Effector CD8-positive, alpha-beta T cell (primary cell): ENCODE measurements at places on chromosomes 16 and 17.
A peak's percentile ranks its signal among the peaks of the same experiment; 100 is the strongest.

- no peak for DNase-seq
These were observed 45.7 kb downstream of the B9D1 start for GRCh38 chr17:19316761-19317358.

DNA sequence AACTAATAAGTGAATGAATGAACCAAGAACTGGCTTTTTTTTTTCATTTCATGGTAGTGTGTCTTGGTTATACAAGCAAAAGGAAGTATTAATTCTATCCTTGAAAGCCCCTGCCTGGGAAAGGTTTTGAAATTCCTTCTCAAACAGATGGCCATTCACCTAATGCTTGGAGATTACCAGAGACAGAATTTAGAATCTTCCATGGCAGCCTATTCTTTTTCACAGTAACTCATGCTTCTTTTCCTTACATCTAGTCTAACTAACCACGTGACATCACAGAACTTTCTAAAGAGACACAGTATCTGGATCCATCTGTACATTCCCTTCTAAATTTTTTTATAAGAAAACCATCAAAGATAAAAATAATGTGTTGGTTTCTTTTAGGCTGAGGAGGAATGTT lies 151.6 kb downstream of the FTO start:
- DNase-seq = no peak

DNA sequence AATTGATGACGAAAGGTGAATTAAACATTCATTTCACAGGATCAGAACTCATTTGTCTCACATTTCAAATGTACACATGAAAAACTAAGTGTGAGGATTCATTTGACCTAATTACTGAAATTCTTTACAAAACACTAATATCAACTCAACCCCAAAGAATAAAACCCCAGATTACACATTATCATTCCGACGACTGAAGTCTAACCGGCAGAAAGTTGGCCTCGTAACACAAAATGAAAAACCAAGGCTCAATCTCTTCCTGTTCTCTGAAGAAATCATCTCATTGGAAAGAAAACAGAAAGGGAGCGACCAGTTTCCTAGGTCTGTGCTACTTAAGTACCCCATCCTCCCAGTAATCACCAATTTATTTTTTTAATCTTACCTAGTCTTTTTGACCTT lies 1.8 kb downstream of the JPT1 start:
- DNase-seq = no peak

DNA sequence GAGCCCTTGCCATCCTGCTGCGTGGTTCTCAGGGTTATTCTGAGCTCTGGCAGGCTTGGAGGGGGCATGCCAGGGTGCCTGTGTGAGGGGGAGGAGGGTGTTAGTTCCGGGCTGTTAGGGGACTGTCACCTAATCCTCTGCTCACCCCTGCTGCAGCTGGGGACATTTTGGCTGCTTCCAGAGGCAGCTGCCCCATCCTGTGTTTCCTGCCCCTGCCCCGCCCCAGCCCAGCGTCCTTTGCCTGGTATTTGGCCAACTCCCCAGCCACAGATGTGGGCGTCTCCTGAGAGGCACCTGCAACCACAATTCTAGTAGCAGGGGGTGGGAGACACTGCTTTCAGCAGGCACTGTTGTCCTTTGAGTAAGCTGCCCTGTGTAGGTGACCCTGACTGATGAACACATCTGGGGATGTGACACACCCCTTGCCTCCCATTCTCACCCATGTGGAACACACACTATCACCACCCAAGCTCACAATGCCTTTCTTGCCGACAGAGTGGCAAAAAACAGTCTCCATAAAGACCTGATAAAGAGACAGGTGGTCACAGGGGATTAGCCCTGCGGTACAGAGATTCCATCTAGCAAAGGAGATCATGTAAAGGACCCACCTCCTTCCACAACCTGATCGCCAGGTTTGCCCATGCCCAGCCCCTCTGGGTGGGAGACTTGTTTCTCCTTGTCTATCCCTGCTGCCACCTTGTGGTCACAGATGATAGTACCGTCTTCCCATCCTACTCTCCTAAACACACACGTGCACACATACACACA lies at the start of gene CHRNE:
Gene CHRNE (minus strand): TSS at position 48 of the 768 bp plus-strand sequence. CDS start 35 bp downstream, at position 13.
- DNase-seq = peak; percentile 69

GRCh38 chr16:19185510-19185851 lies 17.4 kb downstream of the SYT17 start:
- no peak for DNase-seq

- no peak for DNase-seq
These were observed 11.3 kb upstream of the SKAP1 start for GRCh38 chr17:48441231-48441711.

DNA sequence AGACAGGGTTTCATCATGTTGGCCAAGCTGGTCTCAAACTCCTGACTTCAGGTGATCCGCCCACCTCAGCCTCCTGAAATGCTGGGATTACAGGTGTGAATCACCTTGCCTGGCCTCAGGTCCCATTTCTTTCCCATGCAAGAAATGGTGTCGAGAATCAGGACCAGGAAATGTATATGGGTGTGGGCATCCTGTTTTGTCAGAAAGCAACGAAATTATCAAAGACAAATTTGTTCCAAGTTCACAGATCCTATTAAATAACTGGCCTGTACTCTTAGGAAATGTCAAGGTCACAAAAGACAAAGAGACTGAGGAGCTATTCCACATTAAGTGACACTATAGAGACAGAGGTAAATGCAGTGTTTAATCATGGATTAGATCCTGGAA lies 17.1 kb upstream of the ST6GALNAC1 start:
- DNase-seq = no peak

DNA sequence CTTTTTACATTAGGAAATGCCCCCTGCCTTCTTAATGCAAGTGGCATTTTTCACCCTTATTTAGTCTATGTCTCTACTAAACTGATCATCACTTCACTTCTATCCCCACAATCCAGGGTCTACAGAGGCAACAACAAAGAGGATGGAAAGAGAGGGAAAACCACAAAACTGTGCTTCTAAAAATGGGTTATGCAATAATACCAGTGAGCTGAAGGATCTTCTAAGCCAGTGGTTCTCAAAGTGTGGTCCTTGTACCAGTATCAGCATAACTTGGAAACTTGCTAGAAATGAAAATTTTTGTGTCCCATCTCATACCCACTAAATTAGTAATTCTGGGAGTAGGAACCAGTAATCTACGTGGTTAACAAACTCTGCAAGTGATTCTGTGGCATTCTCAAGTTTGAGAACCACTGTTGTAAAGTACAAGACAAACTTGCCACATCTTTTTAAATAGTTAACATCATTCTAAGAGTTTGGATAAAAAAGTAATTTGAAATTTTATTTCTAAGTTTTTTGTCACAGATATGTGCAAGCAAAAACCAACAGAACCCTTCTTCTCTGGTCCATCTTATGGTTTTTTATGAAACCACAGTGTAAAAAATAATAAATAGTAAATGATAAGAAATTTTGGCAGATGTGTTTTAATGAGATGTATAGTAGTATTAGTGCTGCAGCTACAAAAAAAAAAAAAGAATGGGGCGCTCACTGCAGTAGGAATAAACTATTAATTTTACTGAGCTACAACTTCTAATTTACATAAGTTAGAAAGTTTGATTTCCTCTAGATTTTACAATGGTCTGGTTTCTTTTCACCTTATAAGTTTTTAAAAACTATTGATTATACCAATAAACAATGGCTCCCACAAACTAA lies 16.2 kb downstream of the CDC27 start:
- no peak for DNase-seq

GRCh38 chr17:28746611-28747050 lies 2.8 kb downstream of the TRAF4 start:
- DNase-seq = no peak

DNA sequence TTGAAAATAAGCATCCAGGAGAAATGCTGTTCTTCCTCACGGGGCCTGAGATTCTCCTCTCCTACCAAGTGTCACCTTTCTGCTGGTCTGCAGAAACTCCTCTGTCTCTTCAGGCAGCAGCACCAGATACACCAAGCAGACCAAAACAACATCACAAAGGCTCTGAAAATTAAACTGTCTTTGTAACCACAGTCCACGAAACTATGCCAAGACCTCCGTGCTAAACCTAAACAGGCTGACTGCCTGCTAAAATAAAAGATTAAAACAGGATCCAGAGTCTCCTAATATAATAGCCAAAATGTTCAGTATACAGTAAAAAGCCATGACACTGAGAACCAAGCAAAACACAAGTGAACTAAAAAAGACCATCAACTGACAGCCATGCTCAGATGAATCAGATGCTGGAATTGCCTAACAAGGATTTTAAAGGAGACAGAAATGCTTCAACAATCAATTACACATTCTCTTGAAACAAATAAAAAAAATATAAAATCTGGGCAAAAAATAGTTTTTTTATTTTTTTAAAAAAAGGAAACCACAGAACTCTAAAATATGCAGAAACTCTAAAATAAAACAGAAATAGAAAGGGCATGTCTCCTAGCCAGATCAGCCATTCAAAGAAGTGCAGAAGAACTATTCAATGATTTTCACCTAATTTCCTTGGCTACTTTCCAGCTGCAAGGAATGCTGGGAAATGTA lies 50.3 kb upstream of the TOX3 start:
- no peak for DNase-seq

GRCh38 chr17:62995377-62995885 lies 29.4 kb downstream of the TANC2 start:
- DNase-seq = no peak

DNA sequence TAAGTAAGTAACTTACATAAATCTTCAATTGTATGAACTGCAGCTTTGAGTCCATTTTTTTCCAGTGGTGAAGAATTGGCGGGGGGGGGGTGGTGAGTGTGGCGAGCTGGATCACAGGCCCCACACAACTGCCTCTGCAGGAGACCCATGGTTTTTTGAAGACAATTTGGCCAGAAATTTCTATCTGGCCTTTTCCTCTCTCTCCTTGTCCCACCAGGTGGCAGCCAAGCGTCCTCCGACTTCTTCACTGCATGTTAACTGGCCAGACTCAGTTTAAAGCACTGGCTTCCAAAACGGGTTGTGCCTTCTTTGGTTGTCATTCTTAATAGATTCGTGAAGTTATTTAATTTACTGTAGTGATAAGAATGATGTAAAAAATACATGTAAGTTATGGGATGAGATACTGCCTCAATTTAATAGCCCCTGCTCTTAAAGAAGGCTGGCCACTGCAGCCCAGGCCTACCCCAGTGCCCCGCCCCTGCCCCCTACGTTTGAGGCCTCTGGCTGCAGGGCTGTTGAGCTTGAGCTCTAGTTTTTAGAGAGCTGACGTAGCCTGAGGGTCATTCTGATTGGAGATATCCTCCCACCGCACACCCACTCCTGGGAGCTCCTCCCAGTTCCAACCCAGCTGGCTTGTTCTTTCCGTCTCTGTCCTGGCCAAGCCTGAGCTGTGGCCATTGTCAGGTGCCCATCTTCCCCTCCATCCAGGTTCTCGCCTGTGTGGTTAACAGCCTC lies 36.4 kb downstream of the AKAP1 start:
- DNase-seq = no peak

GRCh38 chr17:27541301-27542023 lies 85.2 kb downstream of the KSR1 start:
- DNase-seq = no peak

GRCh38 chr17:73262676-73263642 lies 1.3 kb upstream of the CPSF4L start:
- DNase-seq = no peak

DNA sequence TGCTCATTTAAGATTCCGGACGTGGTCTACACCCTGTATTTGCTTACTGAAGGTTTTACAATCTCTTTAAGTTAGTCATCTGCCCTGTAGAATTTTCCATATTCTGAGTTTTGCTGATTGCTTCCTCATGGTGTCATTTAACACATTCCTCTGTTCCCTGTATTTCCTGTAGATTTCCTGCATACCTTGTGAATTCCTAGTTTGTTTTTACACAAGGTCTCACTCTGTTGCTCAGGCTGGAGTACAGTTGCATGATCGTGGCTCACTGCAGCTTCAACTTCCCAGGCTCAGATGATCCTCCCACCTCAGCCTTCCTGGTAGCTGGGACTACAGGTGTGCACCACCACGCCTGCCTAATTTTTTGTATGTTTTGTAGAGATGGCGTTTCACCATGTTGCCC lies 66.8 kb downstream of the CMIP start:
- DNase-seq = no peak

GRCh38 chr16:397736-398332 lies 835 bp downstream of the NME4 start:
- DNase-seq = peak; percentile 18

- no peak for DNase-seq
These were observed 10.1 kb downstream of the CYB5D1 start for GRCh38 chr17:7867881-7868329.

DNA sequence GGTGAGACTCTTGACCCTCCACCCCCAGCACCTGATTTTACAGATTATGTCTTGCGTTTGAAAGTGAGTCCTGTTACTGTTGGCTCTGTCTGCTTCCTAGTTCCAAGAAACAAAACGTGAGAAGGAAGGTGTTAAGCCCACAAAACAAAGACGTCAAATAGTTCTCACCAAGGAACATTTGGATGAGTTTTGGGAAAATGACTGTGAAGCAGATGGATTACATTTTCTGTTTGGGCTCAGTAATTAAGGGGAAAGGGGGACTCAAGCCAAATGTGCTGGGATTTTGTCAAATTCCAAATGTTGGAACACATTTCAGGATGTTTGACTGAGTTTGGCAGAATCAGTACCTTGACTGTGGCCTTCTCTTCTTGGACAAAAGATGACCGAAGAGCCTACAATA lies 71.2 kb downstream of the PCTP start:
- DNase-seq = no peak
